Activated naive CD8-positive, alpha-beta T cell treated with anti-CD3 and anti-CD28 coated beads for 36 hours (primary cell): ENCODE measurements at places on chromosomes 5 and 9.

GRCh38 chr9:136079916-136080246 is 15.2 kb downstream of the NACC2 start:
- no peak for DNase-seq

DNA sequence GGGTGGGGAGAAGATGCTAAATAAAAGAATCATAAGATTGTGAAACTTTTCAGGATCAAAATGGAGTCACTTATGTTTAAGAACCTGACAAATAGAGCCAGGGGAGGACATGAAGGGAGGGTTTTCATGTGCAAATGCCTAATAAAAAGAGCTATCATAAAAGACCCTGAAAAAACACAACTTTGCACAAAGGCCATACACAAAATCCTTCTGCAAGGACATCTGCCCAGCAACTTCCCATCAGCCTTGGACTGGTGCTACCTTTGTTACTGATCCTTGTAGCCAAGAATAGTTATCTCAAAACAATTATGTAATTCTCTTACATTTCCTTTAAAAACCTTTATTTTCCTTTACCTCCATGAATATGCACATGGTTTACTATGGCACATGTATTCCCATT is 63.0 kb downstream of the APBA1 start:
- DNase-seq, result no peak

GRCh38 chr9:98612061-98612752 is 96.5 kb downstream of the GABBR2 start:
- no peak for DNase-seq

DNA sequence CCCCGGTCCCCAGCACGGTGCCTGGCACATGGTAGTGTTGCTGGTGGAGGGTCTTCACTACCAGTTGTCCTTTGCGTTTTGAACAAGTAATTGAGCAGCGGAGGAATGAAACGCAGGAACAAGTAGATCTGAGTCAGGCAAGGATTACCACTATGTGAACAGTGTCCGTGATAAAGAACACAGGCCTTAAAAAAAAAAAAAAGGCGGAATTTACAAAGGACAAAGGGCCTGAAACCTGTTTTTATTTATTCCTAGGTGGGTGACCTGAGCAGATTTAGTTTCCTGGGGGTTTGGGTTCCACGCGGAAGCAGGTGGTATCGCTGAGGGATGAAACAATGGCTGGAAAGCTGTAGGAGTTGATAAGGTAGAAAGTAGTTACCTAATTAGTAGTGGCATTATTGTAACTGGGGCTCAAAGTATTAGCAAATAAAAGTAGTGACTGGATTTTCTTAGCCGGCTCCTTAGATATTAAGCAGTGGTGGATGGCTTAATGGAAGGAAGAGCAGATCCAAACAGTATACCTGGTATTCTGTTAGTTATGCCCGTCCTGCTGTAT is 1.1 kb downstream of the RUSC2 start:
- no peak for DNase-seq

DNA sequence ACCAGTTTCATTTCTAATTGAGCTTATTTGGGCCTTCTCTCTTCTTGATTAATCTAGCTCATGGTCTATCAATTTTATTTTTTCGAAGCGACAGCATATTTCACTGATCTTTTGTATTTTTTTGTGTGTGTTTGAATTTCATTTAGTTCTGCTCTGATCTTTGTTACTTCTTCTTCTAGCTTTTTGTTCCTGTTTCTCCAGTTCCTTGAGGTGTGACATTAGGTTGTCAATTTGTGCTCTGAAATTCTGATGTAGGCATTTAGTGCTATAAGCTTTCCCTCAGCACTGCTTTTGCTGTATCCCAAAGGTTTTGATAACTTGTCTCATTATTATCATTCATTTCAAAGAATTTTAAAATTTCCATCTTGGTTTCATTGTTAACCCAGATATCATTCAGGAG is 67.3 kb downstream of the STRBP start:
- no peak for DNase-seq

GRCh38 chr5:164532235-164532900 is 1026.9 kb downstream of the MAT2B start:
- no peak for DNase-seq

DNA sequence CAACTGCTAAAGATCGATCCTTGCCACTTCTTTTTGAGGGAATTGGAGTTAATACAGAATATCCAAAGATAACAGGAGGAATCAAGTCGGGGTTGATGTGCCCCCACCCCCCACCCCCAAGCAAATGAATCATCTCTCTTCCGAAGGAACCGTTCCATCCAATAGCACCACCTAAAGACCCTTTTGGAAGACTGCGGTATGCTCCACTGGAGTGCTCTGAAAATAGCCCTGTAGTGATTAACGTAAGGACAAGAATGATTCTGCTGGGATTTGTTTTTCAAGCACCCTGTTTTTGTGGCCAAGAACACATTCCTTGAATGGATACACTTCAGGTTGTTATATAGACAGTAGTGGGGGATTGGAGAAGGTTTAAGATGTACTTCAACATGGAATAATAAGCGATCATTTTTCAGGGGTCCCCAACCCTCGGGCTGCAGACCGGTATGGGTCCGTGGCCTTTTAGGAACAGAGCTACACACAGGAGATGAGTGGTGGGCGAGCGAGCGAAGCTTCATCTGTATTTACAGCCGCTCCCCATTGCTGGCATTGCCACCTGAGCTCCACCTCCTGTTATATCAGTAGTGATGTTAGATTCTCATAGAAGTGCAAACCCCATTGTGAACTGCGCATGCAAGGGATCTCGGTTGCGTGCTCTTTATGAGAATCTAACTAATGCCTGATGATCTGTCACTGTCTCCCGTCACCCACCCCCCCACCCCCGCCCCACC is 44.5 kb upstream of the TMEM252 start:
- DNase-seq, result no peak

DNA sequence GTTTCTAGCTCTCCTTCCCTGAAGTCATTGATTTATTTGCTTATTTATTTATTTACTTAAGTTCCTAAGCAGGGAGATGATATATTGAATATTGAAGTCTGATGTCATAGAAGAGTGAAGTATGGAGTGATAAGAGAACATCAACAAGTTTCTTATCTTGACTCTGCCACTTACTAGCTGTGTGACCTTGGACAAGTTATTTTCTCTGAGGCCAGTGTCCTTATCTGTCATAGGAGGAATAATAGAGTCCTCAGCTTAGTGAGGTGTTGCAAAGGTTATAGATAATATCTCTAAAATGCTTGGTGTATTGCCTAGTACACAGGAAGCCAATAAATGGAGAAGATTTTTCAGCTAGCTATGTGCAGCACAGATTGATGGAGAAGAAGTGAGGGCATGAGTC is 32.4 kb upstream of the PIP5K1B start:
- no peak for DNase-seq

DNA sequence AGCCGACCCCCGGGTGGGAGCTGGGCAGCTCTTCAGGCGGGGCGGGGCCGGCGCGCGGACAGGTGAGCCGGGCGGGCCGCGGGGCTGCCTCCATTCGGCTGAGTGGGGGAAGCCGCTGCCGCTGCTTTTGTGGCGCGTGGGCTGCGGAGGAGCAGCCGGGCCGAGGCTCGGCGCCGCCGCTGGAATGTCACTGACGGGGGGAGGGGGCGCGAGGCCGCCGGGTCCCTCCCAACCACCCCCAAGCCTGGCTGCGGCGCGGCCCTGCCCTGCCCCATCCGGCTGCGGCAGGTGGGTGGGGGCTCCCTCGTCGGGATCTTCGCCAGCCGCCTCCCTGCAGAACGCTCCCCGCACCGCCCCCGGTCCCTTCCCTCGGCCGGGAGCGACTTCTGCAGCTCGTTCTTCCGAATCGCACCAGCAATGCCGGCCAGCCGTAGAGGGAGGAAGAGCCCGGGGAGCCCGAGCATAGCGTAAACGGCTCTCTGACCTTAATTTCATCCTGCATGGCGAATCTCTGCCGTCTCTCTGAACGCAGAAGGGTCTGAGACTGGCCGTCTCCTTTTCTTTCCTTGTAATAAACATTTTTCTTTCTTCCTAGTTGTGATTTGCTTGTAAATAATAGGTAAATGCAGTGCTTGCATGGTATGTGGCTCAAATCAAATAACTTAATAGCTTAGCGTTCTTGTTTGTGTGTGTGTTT is 505 bp downstream of the SPTAN1 start:
- DNase-seq, result no peak

DNA sequence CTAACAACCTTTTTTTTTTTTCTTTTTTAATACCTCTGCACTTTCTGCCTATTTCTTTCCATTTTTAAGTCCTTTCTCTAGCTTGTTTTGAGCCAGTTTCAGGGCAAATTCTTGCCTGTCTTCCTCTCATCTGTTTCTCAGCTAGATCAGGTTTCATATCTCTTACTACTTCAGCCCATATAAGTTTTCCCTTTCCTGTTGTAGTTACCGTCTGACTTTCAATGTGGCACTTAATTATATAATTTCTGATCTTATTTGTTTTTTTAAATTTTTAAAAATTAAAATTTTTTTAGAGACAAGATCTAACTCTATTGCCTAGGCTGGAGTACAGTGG is 104.7 kb upstream of the ELL2 start:
- no peak for DNase-seq

DNA sequence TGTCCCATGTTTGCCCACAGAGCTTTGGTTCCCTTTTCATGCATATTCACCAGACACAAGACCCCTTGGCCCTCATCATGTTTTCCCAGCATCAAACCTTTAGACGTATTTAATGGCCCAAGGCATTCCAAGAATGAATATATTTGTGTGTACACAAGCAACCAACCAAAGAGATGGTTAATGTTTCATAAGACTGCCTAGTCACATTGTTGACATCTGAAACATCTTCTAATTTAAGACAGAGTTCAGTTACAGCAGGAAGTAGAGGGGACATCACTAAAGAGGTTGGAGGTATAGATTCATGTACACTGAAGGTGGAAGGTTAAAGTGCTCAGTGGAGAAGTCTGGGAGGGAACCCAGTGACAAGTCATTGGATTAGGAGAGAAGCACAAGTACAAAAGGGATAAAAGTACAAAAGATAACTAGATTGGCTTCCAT is 49.1 kb downstream of the SUSD1 start:
- no peak for DNase-seq

GRCh38 chr5:53373451-53374158 is 106.8 kb upstream of the FST start:
- DNase-seq, result no peak

GRCh38 chr5:158937381-158937952 is 162.2 kb downstream of the EBF1 start:
- DNase-seq, result no peak

GRCh38 chr9:120928015-120928482 is 1.5 kb upstream of the TRAF1 start:
- no peak for DNase-seq

DNA sequence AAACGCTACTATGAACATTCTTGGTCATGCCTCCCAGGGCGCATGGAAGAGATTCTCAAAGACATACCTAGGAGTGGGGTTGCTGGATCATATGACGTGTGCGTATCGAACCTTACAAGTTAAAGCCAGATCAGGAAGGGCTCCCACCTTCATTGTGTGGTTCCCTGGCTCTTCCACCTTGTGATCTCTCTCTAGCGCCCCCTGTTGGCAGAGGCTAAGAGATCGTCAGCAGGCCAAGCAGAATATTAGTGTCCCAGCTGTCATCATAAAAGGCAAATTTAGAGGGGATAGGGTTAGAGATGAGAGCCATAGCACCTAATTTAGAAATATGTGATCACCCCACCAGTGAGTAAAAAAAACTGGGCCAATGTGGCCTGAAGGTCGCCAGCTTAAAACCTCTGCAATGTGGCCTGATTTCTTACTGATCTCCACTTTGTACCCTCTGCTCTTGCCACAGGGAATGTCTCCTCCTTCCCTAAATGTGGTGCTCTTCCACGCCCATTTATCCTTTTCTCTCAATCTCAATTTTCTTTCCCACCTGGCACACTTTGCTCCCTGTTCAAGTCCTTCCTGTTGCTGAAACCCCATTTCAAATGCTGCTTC is 91.7 kb upstream of the SHB start:
- peak; percentile 60 for DNase-seq

GRCh38 chr5:80481019-80481893 is 6.6 kb upstream of the FAM151B start:
- peak; percentile 6 for DNase-seq

DNA sequence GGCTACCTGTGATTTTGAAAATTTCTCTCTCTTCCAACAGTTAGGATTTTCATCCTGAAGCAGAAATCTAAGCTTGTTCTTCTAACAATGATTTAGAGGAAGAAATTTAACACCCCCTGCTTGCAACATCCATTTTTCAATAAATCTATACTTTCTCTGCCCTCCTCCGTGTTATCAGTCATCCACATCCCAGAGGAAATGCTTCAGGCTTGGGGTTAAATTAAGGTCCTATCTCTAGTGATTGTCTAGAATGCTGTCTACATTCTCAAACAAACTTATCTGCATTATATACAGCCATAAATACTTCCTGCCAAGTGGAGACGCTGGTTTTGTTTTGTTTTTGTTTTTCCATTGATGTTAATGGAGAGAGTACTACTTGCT is 371.0 kb downstream of the CSNK1G3 start:
- DNase-seq, result no peak

GRCh38 chr5:95124731-95125130 is 160.2 kb downstream of the MCTP1 start:
- no peak for DNase-seq

- no peak for DNase-seq
Measured at GRCh38 chr5:140221697-140222223, 46.8 kb downstream of the CYSTM1 start.

DNA sequence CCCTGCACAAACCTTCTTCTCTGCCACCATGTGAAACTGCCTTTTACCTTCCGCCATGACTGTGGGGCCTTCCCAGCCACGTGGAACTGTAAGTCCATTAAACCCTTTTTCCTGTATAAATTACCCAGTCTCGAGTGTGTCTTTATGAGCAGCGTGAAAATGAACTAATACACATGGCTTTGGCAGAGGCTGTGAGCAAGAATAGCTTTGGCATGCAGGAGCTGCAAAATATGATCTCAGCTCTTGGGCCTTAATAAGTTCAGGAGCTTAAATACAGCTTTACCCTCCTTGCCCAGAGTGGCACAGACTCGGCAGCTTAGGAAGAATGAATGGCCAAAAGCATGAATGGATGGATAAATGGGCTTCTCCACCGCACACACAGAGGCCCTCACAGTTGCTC is 15.7 kb upstream of the SLC36A1 start:
- DNase-seq, result no peak

DNA sequence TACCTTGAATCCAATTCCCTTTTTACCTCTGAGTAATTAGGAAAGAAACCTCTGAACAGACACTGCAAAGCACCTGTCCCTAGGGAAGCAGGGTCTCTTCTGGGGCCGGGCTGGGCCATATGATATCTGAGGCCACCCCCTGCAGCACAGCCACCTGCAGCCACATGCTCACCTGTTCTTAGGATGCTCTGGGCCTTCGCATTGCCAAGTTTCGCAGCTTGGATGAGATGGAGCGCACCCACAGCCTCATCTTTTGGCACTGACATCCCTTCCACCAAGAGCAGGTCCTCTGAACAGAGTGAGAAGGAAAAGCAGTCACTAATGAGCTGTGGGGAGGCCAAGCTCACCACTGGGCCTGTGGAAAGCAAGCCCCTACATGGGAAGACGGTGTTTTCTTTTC is 27.3 kb downstream of the CLTA start:
- no peak for DNase-seq

DNA sequence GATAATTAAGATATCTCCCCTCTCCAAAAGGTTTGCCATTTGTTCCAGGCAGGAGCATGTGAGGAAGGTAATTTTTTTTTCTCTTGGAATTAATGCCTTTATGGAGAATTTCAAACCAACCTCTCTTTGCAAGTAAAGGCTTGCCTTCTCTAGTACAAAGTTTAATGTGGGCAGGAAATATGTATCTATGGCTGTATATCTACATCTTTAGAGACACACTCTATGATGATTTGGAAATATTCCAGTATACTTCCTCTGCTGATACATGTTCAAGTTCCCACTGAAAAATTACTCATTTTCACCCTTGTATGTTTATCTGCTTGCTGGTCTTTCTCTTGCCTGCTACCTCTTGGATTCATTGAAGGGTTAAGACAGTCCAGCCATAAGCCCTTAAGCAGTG is 83.5 kb upstream of the SEMA6A start:
- DNase-seq, result no peak
